Dorsolateral prefrontal cortex (tissue), 122 donors: ENCODE measurements at places on chromosomes 4 and X.

DNA sequence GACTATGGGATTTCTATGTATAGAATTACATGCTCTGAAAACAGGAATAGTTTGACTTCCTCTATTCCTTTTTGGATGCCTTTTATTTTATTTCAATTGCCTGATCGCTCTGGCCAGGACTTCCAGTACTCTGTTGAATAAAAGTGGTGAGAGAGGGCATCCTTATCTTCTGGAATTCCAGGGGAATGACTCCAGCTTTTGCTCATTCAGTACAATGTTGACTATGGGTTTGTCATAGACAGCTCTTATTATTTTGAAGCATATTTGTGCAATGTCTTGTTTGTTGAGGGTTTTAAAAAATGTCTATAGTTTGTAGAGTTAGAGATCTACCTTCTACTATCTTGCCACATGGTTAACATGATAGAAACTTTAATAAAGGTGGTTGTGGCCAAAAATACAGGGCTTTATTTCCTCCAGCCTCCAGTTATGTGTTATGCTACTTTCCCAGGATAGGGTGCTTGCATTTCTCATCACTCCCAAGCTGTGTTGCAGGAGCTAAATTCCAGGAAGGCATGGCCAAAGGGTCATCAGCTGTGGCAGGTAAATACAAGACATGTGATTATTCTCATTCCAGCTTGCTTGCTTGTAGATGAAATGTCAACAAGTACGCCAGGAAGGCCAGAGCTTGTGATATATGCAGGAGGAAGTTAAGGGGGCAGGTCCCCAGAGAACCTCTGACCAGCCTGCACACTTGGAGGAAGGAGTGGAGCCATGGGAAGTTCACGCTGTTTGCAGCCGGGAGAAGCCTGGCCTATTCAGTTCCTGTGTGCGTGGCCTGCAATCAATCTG is 142.4 kb upstream of the CPXCR1 start:
- DNase-seq = no peak

- no peak for DNase-seq
Observed at GRCh38 chr4:148630051-148630450, 187.8 kb upstream of the NR3C2 start.

- DNase-seq = no peak
Observed at GRCh38 chrX:97563531-97564133, 679.9 kb downstream of the RPA4 start.

DNA sequence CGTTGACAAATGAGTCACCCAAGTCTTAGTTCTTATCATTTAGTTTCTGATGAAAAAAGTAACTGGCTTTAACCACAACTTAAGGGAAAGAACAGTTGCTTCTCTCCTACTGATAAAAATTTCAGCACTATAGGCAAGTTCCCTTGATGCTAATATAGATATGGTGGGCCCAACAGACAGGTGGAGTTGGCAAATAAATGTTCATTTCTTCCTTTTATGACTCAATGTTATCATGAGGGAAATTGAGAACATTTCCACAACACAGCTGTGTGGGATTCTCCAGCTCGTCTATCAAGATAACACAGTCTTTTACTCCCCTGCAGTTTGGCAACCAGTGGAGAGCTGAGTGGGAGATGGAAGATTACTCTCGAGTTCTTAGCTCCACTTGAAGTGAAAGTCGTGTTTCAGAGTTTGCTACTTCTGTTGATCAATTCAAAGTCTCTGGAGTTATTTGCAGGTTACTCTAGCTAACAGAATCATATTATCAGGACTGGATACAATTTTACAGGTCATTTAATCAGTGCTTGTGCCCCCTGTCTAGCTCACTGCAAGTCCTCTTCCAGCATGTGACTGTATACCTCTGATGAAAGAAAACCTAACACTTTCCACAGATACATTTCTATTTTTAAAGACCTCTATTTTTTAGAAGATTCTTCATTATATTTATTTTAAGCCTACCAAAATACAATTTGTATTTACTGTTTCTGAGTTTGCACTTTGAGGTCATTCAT is 270.6 kb upstream of the GK2 start:
- DNase-seq = no peak

DNA sequence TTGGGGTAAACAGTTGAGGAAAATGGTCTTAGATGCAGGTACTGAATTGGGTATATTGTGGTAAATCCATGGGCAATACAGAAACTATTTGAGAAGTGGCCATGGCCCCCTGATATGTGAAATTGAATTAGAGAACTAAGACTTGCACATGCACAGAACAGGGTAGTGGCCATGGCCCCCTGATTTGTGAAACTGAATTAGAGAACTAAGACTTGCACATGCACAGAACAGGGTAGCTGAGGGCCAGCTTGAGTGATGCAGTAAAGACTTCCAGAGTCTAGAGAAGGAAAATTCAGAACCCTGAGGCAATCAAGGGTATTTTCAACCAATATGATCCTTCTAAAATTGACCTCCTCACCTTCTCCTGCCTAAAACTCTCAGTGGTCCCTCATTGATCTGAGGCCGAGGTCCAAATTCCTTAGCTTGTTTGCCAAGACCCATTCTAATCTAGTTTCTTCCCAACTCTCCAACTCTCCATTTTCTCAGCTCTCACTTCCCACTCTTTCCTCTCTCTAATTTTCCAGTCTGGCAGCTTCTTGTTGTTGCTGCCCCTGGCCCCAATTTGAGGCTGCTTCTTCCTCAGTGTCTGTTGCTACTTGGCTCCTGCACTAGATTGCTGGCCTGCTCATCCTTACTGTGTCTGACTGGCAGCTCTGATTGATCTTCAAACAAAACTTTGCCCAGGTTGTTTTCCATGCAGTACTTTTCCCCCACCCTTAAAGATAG is 72.4 kb downstream of the FRAS1 start:
- no peak for DNase-seq

DNA sequence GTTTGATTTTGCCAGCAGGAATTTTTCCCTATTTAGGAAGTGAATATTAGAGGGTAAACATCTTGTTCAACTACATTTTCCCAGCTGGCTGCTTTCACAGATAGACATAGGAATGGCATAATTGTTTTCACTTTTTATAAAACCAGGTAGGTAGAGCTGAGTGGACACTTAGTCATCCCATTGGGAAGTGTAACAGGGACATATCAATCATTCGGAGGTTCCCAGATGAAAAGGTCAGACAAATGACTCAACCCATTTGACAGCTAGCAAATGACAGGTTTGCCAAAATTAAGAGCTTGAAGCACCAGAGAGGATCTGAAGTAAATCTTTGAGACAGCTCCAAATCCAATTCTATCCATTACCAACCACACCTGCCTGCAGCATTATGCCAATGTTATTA is 205.3 kb downstream of the SLC39A8 start:
- no peak for DNase-seq

GRCh38 chr4:76652389-76652788 is 217.4 kb downstream of the SHROOM3 start:
- DNase-seq = no peak

DNA sequence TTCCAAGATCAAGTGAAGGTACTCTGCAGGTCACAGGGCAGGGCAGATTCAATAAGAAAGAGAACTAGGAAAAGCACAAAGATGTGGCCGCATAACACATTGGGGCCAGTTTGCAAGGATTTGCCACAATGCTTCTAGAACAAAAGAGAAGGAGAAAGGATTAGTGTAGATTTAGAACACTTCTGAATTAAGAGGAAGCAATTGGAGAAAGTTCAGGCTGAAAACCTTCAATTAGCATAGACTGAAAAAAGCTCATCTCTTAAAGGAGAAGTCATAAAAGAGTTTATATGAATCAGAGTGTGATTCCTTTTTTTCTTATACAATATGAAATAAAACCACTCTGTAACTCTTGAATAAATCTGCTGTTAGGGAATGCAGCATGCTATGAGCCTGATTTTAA is 215.6 kb upstream of the FAT1 start:
- no peak for DNase-seq

DNA sequence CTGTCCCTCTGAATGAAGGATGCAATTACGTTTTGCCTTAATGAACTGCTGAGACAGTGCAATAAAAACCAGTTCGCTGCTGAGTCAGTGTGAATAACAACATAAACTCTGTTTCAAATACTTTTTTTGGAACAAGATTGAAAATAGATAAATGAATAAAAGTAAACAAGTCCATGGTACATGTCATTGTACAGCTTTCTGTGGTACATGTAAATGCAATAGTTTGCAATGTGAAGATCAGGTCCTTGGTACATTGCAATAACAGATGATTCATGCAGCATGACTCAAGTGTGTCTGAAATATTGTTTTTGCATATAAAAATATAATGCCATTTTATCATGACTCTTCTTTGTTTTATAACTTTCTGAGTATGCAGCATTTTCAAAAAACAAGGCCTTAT is 193.4 kb upstream of the PACRGL start:
- DNase-seq = no peak

GRCh38 chr4:98778206-98778605 is 119.8 kb upstream of the TSPAN5 start:
- DNase-seq = no peak

GRCh38 chrX:94576367-94577004 is 902.5 kb downstream of the FAM133A start:
- DNase-seq = no peak

GRCh38 chr4:2942037-2942531 is 21.1 kb downstream of the NOP14 start:
- no peak for DNase-seq

DNA sequence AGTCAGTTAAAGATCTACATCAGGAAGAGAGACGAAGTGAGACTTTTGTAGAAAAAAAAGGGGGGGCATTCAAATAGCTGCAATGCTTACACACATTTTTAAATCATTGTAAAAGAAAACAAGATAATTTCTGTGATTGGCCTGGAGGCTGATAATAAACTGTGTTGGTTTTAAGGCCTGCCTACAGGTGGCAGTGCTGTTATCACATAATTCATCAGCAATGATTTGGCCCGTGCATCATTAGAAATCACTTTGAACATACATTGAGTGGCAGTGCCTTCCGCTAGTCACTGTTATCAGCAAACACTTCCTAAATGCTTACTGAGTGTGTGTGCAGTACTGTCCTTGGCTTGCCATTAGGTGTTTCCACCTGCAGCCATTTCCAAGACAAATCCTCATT is 831.9 kb downstream of the TRIML1 start:
- DNase-seq = no peak
